ENCODE measurements at places on chromosomes 2 and 18. TPM values are rescaled to one million over a fixed set of nuclear protein-coding genes. Genes with fewer than 3 reads are reported as not detected.

GRCh38 chr2:120914839-120915521 lies 179.3 kb downstream of the GLI2 start:
- peak; percentile 70 for DNase-seq

The LBX2 gene
- total RNA-seq = 1.2 TPM

DNA sequence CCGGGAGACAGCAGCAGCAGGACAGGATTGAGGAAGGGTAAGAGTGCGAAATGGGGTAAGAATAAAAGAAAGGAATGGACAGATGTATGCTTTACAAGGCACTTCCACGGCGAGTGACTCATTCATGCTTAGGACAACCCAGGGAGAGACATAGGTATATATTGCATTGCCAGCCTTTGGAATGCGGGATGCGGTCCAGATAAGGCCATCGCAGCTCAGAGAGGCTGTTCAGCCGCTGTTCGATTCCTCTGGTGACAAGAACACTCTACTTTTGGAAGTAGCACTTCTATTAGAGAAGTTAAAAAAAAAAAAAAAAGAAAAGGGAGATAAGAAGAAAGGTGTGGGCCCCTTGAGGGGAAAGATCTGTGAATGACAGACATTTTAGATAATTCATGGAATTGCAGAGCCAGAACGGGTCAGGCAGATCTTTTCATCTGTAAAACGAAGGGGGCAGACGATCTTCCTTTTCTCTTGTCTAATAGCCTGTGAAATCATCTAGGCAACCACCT lies 819 bp upstream of the NCOA1 start:
- DNase-seq = peak; percentile 69

GRCh38 chr18:48022531-48023329 lies 92.3 kb upstream of the SMAD2 start:
- DNase-seq = peak; percentile 73

The WNT10A gene
- total RNA-seq = 0.06 TPM

DNA sequence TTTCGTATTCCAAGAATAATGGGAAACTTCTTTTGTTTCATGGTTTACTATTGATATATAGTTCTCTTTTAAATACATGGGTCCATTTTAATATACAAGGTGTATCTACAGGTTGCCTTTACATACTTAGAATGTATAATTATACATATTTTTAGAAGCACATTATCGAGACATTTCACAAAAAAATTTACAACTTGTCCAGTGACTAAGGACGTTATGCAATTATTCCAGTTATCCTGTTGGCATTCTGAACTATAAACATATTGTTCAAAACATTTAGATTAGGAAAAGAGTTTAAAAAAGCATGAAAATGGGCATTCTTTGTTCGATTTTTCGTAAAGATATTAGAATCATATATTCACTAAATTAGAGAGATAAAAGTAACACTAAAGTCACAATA lies 344.6 kb upstream of the TMEFF2 start:
- DNase-seq = no peak

Data from LHCN-M2 (cell line).